ENCODE measurements at places on chromosomes 5 and 9.

DNA sequence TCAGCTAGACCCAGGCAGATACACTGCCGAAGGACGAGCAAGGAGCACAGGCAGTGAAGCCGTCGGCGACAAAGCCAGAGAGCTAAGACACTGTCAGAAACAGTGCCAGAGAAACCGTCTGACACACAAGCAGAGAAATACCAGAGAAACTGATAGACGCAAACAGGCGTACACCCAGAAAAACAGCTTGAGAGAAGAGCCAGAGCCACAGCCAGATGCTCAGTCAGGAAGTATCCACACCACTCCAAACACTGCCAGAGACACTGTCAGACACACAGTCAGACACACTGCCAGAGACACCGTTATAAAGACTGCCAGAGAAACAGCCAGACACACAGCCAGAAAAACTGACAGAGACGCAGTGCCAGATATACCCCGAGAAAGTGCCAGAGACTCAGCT, 19.1 kb downstream of the CNTFR start:
- DNase-seq = no peak

GRCh38 chr5:5751498-5751897, 329.0 kb downstream of the ICE1 start:
- DNase-seq = no peak

DNA sequence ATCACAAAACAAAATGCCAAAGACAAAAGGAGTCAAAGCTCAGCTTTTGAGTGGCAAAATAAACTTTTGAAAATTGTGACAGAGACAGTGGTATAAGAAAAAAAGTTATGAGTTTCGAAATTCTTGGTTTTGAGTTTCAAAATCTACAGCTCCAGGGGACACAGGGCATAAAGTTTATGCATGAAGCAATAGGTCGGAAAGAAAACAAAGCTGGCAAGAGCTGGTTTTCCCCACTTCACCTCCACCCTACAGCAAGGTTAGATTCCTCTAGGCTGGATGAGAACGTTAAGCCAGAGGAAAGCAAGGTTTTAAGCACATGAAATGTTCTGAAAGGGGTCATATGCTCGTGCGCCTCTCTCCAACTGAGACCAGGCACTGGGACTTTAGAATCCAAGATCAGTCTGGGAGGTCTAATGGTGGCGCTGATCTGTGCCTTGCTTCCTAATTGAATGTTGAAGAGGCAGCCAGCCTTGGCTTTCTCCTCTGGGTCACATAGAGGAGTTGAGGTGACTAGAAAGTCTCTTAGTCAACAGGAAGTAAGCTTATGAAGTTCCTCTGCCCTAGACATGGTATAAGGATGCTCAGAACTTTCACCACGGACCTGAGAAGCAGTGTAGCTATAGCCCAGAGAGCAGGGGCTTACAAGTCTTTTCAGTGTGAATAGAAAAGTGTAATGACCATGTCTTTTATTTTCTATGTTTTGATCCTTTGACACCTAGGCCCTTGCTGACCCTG, 167.7 kb upstream of the DMAC1 start:
- no peak for DNase-seq

GRCh38 chr9:16704116-16705110, 166.1 kb downstream of the BNC2 start:
- DNase-seq = no peak

DNA sequence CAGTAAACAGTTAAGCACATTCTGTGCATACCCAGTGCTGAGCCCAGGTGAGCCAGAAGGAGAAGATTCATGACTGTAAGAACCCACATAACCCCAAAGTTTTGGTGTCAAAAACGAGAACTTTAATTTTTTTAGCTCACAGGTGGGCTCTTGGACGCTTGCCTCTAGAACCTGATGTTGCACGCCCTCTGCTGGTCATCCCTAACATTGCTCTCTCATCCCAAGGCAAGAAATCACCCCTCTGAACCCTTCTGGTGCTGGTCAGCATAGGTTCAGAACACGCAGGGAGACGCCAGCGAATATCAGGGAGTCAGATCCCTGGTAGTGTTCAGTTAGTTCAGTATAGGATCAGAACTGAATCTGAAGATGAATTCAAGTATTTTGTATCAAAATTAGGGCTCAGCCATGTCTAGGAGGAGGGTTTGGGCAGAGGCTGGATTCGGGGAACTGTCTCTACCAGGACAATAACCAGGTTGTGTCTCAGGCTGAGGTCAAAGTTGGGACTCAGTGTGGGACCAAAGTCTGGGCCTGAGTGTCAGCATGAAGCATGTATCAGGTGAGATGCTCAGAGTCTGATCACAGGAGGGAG, 4.1 kb upstream of the DNAJB5 start:
- peak; percentile 54 for DNase-seq

GRCh38 chr9:99851500-99851822, 29.8 kb downstream of the NR4A3 start:
- DNase-seq = no peak

DNA sequence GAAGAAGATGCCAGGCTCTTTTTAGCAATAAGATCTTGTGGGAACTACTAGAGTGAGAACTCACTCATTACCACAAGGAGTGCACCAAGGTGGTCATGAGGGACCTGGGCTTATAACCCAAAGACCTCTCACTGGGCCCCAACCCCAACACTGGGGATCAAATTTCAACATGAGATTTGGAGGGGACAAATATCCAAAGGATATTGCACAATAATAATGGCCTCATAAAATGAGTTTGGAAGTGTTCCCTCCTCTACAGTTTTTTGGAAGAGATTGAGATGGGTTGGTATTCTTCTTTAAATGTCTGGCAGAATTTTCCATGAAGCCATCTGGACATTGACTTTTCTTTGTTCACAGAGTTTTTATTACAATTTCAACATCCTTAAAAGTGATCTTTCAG, 38.0 kb upstream of the FAM120A start:
- no peak for DNase-seq

DNA sequence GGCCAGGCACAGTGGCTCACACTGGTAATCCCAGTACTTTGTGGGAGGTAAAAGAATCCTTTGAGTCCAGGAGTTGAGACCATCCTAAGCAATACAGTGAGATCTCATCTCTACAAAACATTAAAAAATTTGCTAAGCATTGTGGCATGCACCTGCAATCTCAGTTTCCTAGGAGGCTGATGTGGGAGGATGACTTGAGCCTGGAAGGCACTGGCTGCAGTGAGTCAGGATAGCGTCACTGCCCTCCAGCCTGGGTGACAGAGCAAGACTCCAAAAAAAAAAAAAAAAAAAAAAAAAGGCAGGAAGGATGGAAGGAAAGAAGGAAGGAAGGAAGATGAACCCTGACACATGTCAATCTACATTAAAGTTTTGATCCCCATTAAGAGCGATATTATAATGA, 1452.2 kb upstream of the ACO1 start:
- DNase-seq = no peak

DNA sequence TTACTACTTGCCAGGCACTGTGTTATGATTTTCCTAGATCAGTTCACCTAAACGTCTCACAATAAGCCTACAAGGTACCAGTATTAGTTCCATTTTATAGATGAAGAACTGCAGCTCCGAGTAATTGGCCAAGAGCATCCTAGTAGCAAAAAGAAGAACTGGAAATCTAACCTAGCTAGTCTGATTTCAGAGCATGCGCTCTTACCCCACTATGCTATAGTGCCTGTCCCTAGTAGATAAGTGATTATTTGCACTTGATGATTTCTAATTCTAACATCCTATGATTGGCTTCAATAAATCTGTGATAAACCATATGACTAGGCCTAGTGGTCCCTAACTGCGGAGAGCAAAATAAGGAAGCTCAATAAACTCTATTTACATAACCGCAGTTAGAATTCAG, 7.1 kb upstream of the PLAC8L1 start:
- no peak for DNase-seq

- no peak for DNase-seq
Observed at GRCh38 chr5:125510651-125511050, 764.2 kb upstream of the ZNF608 start.

DNA sequence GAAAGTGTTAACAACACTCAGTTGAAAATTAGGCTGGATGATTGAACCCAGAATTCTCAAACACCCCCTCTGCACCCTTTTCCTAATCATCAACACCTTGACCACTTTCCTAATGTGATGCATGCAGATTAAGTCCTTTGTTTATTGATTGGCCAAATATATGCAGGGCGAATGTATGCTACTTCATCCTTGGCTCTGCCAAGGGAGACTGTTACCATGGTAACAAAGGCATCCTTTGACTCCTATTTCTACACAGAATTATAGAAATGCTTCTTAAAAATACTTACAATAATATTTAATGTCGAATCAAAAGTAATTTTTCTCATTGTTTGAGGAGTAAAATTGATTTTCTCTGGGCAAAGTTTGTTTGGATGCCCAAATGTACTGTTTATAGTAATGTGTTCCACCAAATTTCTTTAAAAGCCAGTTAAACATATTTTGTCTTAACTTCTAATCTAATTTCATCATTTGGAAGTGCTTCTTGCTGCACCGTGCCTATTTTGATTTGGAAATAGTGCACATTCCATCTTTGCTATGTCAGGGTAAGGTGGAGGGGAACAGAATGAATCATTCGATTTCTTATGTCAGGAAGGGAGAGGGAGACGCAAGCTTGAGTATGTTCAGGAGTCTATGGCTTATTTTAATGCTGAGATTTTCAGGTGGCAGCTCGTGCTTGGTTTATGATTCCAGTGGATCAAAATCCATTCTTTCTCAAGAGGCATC, 1384.3 kb upstream of the WWC1 start:
- no peak for DNase-seq

DNA sequence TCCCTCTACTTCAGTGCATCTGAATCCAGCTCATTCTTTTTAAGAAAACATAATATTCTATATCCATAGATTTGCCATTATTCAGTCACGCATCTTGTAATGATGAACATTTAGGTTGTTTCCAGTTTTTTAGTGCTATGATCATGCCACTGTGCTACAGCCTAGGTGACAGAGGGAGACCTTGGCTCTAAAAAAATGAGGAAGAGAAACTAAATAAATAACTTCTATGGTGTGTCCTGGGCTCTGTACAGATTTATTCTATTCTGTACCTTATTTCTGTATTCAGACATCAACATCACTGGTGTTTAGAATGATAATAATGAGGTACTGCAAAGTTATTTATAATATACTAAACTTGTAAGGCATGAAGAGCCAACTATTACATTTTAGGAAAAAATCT, 45.9 kb downstream of the PDE8B start:
- DNase-seq = no peak

DNA sequence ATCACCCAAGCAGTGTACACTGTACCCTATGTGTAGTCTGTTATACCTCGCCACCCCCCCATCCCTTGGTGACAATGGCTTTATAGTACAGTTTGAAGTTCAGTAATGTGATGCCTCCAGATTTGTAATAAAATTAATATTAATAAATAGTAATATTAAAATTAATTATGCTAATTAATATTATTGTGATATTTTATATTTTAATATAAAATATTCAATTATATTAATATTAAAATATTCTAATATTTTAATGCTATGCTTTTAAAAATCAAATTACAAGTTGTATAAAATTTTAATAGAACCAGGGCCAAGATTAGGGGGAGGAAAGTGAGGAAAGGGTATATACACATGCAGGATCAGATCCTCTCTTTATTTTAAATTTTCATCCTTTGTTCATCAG, 147.7 kb upstream of the MAP3K1 start:
- no peak for DNase-seq

DNA sequence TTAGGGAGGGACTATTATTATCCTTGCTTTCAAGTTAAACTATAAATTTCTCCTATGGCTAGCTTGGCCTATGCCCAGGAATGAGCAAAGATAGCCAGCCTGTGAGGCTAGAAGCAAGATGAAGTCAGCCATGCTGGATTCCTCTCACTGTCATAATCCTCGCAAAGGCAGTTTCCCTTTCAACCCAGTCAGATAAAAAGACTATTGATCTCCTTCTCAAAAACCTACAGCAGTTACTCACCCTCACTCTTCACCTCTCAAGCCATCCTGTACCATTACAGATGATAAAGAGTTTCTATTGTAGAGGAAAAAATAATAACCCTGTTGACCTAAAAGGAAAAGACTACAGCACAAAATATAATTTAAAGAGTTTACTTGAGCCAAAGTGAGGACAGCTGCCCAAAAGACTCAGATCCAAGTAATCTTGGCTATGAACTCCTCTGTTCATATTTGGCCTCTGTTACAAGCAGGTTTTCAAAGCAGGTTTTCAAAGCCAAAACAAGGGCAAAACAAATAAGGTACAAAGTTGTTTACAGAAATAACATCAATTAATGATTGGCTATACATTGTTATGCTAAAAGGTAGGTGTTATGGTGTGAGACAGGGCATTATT, 41.7 kb downstream of the KCNV2 start:
- no peak for DNase-seq

DNA sequence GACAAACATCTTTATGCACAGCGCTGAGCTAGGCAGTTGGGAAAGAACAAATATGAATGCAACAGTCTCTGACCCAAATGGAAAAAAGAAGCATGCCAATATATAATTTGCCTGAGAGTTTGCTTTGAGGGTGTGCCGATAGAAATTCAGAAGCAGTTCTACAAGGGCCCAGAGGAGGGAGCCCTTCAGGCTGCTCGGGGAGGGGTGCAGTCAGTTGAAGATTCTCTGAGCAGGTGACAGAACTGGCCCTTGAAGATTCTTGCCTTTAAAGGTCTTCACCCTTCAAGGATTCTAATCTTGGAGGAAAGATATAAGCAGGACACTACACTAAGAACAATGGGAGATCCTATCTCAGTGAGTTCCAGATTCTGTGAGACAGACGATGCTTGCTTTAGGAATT, 3.7 kb upstream of the PAPPA start:
- peak; percentile 19 for DNase-seq

DNA sequence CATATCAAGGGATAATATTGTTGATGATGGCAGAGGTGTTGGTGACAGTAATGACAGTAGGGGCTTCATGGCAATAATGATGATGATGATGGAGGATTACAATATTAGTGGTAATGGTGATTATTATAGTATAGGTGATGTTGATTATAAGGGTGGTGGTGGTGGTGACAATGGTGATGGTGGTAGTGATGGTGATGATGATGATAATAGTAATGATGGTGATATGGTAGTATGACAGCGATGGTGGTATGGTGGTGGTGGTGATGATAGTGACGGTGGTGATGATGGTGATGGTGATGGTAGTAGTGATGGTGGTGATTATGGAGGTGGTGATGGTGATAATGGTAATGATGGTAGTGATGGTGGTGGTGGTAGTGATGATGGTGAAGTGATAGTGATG, 13.6 kb downstream of the KCNIP1 start:
- DNase-seq = no peak

GRCh38 chr5:159184858-159185381, 24.4 kb downstream of the RNF145 start:
- no peak for DNase-seq

- DNase-seq = no peak
Observed at GRCh38 chr9:106577121-106577520, 285.8 kb upstream of the ZNF462 start.

DNA sequence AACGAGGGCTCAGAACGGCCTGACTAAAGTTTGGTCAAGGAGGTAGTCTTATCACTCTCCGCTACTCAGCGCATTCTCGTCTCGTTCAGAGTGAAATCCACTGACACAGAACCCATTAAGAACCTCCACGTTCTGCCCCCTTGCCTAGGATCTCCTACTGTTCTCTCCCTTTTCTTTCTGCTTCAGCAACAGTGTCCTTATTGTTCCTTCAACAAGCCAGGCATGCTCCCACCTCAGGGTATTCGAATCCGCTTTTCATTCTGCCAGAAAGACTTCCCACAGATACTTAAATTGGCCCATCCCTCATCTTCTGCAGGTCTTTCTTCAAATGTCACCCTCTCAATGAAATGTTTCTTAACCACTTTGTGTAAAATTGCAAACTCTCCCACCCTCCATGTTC, 4.3 kb upstream of the ZNF354C start:
- no peak for DNase-seq
